ENCODE measurements at places on chromosomes 5 and 9. TPM values are rescaled to one million over a fixed set of nuclear protein-coding genes. Genes with fewer than 3 reads are reported as not detected.

- DNase-seq: no peak
These were observed 279.6 kb downstream of the TMEM38B start for GRCh38 chr9:105973951-105974351.

DNA sequence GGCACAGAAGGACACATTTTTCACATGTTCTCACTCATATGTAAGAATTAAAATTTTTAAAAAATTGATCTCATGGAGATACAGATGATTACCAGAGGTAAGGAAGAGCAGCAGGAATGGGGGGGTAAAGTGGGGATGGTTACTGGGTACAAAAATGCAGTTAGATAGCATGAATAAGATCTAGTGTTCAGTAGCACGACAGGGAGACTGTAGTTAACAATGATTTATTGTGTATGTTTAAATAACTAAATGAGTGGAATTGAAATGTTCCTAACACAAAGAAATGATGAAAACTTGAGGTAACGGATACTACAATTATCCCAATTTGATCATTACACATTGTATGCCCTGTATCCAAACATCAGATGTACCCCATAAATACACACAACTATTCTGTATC is 15.2 kb upstream of the TGFBI start:
- no peak for DNase-seq

PLPP7 gene
- total RNA-seq: 2.2 TPM

ARL14EPL gene
- not detected for total RNA-seq

DNA sequence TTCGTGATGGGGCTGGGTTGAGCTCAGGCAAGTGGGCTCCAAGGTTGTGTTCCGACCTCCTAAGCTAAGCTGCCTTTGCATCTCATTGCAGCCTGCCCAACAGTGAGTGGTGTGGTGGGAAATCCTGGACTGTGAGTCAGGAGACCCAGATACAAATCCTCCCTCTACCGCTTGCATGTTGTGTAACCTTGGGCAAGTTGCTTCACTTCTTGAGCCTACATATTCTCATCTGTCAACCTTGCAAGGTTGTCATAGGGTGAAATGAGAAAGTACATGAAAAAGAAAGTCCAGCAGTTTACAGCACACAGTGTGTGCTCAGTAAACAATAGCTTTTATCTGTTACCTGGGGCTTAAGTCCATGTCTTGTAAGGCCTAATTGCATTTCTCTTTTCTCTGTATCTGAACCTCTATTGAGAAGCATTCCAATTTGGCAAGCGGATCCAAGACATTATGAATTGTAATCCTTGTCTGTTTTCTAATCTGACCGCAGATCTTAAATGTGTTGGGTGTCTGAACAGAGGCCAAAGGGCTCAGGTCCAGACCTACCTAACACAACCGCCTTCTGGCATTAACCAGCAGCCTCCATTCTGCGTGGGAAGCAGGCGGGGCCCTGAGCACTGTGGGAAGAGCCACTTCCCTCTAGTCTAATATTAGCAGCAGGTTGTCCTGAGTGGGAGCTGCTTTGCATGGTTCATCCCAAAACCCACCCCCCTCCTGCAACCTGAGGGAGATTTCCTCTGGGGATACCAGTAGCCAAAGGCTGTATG is 1.8 kb upstream of the GALNT12 start:
- no peak for DNase-seq

DNA sequence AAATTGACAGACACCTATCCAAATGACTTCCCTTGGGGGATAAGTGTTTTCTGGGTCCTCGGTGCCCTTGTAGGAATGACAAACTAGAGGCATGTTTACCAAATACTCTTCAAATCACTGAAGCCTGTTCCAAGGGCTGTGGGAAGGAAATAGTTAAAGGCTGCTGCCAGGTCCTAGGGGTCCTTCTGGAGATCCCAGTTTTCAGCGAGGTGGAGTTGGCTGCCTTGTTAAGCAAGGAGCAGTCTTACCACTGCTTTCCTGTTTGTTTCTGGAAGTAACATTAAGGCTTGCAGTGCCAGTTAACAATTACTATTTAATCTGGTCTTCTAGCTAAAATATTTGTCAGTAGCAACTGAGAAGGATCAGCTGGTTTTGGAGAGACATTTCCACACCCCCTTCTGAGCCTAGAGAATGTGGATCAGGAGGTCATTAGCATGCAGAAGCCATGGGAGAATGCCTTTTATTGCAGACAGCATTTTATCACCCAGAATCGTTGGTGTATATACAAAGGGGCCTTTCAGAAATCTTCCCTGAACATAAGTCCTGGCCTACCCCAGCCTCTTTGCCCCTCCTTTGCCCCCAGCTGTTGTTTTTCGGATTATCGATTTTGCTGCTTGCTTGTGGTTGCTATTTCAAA is 238.8 kb downstream of the DMAC1 start:
- DNase-seq: no peak

SHOC1 gene
- 0.07 TPM for total RNA-seq

- no peak for DNase-seq
These were observed 111.8 kb downstream of the GCNT1 start for GRCh38 chr9:76570826-76571225.

EGR1 gene
- total RNA-seq: 2.2 TPM

- no peak for DNase-seq
These were observed 380.3 kb downstream of the MRPS30 start for GRCh38 chr5:45189042-45189441.

GRCh38 chr9:109132567-109133021 is 12.8 kb upstream of the TMEM245 start:
- no peak for DNase-seq

DNA sequence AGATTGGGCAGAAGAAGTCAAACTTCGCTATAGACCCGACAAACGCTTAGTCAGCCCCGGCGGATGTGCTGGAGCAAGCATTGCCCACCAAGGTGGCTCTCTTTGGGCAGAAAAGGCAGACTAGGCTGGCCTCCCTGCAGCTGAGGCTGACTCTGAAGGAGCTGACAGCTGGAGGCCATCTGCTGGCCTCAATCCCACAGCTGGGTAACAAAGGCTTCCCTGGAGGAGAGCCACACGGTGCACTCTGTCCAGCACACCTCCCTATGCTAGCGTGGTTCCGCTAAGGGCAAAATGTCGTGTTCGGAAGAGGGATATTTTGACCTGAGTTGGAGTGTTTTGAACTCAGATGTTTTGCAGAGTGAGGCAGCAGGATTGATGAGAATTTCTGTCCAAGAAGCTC is 103.5 kb upstream of the PTCH1 start:
- DNase-seq: no peak

Data from epithelial cell of proximal tubule (primary cell).